ENCODE measurements at places on chromosomes 3 and 15. TPM values are rescaled to one million over a fixed set of nuclear protein-coding genes. Genes with fewer than 3 reads are reported as not detected.

- DNase-seq = no peak
These were observed 88.2 kb upstream of the POMGNT2 start for GRCh38 chr3:43194069-43194468.

MYL3 gene
- total RNA-seq = not detected

DNA sequence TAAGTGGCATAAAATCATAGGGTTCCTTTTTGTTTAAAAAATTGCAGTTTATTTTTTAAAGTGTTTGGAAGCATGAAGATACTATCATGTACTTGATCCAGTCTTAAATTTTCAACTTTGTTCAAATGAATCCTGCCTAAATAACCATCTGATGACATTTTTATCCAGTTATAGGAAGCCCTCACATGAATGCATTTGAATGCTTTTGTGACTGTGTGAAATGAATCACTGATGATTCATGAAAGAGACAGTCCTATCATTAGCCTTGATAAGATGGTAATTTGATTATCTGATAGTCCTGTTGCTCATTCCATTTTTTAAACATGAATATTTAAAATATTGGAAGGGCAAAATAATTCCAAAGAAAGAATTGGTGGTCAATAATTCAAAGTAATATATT is 401.9 kb upstream of the ROBO2 start:
- DNase-seq = no peak

GRCh38 chr3:3305084-3305483 is 125.6 kb upstream of the CRBN start:
- DNase-seq = no peak

GRCh38 chr15:79314811-79315210 is 3.9 kb downstream of the TMED3 start:
- DNase-seq = no peak

DNA sequence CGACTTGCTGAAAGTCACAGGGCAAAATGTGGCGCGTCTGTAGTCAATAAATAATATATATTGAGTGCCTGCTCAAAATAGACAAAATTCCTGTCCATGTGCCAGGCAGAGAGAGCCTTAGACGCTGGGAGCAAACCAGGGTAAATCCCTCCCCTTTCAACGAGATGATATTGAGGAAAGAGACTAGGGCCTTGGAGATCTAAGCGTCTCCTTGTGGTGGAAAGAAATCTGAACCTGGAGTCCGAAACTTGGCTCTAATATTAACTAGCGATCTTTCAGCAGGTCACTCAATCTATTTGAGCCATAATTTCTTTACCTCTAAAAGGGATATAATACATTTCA is 348 bp upstream of the DPP8 start:
- no peak for DNase-seq

ROPN1 gene
- not detected for total RNA-seq

DNA sequence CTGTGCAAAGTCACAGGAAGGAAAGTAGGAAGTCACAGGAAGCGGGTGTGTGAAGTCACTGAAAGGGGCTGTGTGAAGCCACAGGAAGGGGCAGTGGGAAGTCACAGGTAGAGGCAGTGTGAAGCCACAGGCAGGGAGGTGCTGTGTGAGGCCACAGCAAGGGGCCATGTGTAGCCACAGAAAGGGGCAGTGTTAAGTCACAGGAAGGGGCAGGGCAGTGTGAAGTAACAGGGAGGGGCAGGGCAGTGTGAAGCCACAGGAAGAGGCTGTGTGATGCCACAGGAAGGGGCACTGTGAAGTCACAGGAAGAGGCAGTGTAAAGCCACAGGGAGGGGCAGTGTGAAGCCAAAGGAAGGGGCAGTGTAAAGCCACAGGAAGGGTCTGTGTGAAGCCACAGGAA is 36.5 kb downstream of the GASK1A start:
- DNase-seq = no peak

TLR9 gene
- not detected for total RNA-seq

PPCDC gene
- total RNA-seq = 10.8 TPM

GRCh38 chr3:123002100-123002748 is 25.3 kb downstream of the SEMA5B start:
- DNase-seq = no peak

- no peak for DNase-seq
These were observed 37.5 kb downstream of the ARNT2 start for GRCh38 chr15:80441714-80442113.

- no peak for DNase-seq
These were observed 8.0 kb downstream of the HDDC3 start for GRCh38 chr15:90924375-90924774.

- no peak for DNase-seq
These were observed 98.6 kb downstream of the MESD start for GRCh38 chr15:80891006-80891405.

Data from MG63 (cell line).